ENCODE measurements at places on chromosomes 12 and 14.

GRCh38 chr12:84922693-84923092 is 10.1 kb upstream of the SLC6A15 start:
- DNase-seq, result no peak

DNA sequence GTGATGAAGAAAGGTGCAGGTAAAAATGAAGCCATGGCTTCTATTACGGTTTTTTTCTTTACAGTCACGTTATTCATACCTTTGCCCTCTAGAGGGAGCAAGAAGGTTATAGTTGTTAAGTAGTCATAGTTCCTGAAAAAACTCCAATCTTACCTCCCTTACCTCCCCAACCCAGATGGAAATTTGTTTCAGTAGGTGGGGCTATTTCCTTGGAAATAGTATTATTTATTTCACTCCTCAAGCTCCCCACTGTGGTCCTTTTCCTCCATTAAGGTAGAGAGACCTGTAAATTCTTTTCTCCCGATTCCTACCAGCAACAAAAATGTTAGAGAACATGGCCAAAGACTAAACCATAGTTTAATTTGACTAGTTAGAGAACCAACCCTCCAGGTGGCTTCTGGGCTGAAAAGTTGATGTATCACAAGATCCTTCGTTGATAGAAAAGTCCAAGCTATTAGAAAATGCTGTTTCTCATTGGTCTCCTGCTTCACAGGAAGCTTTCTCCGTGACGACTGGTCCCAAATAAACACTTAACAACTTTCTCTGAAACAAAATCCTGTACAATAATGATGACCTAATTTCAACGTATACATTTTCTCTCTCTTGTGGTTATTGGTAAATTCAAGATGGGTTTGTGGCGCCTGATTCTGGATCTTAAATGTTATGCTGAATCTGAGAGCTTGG is 43.5 kb downstream of the TMX1 start:
- peak; percentile 63 for DNase-seq

DNA sequence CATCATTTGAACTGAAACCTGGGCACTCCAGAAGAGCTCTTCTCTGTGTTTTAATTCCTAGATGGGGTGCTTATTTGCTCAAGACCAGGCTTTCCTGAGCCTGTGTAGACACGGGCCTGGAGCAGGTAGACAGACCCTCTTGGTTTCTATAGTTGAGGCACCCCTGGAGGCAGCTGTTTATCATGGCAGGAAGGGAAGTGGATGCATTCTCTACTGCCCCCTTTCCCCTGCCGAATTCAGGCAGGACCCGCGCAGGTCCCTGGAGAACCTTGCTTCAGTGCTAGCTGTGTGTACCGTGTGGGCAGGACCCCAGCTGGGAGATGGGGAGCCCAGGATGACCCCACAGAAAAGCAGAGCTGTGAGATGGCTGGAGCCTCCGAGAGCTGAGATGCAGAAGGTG is 6.0 kb downstream of the CACNA1C start:
- DNase-seq, result no peak

- no peak for DNase-seq
Measured at GRCh38 chr12:95633732-95634465, 82.6 kb upstream of the USP44 start.

DNA sequence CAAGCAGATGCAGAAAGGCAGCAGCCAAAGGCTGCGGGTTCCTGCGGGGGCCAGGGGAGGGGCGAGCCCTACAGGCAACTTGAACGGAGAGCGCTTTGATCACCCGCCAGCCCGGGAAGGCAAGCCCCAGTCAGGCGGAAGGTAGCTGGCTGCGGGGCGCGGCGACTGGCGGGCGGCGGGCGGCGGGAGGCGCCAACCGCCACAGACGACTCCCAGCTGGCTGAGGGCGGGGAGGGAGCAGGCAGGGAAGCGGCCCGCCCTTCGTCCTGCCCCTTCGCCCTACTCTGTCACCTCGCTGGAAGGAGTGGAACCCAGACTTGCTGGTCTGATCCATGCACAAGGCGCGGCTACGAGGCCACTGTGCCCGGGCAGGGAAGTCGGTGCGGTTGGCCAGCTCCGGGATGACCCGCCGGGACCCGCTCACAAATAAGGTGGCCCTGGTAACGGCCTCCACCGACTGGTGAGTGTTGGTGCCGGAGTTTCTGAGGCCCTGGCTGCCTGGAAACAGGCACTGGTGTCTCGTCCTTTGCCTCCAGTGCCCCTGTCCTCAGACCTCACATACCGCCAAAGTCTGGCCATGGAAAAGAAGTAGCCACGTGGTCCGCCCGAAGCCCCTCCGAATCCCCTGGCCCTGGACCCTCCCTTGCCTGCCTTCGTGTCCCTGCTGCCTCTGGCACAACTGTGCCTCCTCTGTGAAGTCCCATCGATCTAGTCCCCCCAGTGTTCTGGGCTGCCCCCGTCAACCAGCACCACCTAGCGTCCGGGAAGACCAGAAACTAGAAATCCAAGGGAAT is 15.4 kb upstream of the CARMIL3 start:
- peak; percentile 75 for DNase-seq

- DNase-seq, result no peak
Measured at GRCh38 chr12:40986001-40986400, 202.1 kb upstream of the PDZRN4 start.

GRCh38 chr14:22429546-22430294 is 159.3 kb downstream of the DAD1 start:
- no peak for DNase-seq

GRCh38 chr12:12046401-12046800 is 24.3 kb upstream of the BCL2L14 start:
- DNase-seq, result no peak

DNA sequence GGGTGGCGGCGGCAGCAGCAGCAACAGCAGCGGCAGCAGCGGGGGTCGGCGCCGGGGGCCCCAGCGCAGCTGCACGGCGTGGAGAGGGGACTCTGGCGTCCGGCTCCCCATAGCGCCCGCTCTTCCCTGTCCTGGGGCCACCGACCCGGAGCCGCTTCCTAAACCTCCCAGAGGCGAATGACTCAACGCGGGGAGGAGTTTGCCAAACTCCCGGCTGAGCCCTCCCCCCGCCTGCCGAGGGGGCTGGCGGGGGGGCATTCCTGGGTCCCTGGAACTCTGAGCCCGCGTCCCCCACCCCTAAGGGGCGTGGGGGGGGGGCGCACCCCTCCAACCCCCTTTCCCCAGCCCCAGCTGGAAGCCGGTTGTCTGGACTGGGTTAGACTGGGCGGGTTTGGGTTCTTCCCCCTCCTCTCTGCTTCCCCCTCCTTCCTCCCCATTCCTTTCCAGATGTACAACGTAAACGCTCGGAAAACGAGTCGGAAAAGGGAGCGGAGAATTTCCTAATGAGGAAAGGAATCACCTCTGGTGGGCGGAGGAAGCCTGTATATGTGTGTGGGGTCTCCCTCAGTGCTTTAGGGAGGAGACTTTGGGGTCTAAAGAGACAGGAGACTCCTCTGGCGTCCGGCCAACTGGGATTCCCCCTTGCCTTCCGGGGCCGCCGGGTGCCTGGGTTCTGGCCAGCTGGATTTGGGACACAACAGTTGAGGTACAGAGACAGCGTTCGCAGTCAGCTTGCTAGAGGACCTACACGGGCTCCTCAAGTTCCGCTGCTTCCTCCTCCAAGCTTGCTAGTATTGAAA is at the start of gene ITGA5:
Gene ITGA5, minus strand, starts transcription at position 179 of the 800 bp plus-strand sequence. Its CDS starts 68 bp downstream, at position 111.
- DNase-seq, result peak; percentile 93

- DNase-seq, result no peak
Measured at GRCh38 chr12:68839183-68840147, 31.5 kb downstream of the MDM2 start.

DNA sequence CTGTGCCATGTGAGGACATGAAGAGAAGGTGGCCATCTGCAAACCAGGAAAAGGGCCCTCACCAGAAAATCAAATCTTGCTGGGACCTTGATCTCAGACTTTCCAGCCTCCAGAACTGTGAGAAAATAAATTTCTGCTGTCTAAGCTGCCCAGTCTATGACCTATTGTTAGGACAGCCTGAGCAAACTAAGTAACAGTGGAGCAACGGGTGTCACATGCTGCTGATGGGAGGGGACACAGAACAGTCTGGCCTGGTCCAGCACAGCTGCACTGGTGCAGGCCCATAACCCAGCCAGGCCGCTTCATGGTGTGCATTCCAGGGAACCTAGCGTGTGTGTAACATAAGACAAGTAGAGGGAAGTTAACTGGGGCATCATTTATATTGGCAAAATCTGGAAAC is 42.1 kb downstream of the GRIP1 start:
- DNase-seq, result no peak

GRCh38 chr12:131060011-131060703 is 106.5 kb downstream of the ADGRD1 start:
- DNase-seq, result no peak

- no peak for DNase-seq
Measured at GRCh38 chr12:28800129-28800528, 348.9 kb upstream of the FAR2 start.

GRCh38 chr12:29245246-29245645 is 96.2 kb downstream of the FAR2 start:
- no peak for DNase-seq

Measured in hepatic stellate cell (primary cell).